ENCODE measurements at places on chromosomes 2 and 18. TPM values are rescaled to one million over a fixed set of nuclear protein-coding genes. Genes with fewer than 3 reads are reported as not detected.

GRCh38 chr18:21745231-21745630 lies 4.6 kb downstream of the MIB1 start:
- DNase-seq: no peak

GRCh38 chr2:103664690-103665089 lies 902.9 kb downstream of the TMEM182 start:
- DNase-seq: no peak

The FBXO48 gene
- 0.42 TPM for total RNA-seq

The SLC11A1 gene
- 9.4 TPM for total RNA-seq

DNA sequence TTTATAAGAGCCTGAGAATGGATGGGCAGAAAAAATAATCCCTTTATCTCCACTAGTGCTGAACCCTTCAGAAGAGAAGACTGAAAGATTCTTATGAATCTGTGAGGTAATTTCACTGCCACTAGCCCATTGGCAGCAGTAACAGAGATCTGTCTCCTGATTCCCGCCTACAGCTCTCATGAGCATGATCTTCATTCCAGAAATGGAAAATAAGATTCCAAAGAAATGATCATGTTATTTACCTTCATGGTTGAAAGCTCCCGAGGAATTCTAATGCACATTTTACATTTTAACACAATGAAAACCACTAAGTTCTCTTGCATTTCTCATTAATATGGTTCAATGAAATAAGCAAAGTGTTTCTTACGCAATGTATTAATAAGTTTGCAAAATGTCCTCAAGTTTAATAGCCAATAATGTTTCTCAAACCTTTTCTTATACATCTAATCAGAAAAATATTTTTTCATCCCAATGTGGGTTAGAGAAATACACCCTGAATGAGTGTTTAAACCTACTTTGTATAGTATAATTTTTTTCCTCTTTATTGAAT lies 905.6 kb downstream of the TMEM182 start:
- DNase-seq: no peak

DNA sequence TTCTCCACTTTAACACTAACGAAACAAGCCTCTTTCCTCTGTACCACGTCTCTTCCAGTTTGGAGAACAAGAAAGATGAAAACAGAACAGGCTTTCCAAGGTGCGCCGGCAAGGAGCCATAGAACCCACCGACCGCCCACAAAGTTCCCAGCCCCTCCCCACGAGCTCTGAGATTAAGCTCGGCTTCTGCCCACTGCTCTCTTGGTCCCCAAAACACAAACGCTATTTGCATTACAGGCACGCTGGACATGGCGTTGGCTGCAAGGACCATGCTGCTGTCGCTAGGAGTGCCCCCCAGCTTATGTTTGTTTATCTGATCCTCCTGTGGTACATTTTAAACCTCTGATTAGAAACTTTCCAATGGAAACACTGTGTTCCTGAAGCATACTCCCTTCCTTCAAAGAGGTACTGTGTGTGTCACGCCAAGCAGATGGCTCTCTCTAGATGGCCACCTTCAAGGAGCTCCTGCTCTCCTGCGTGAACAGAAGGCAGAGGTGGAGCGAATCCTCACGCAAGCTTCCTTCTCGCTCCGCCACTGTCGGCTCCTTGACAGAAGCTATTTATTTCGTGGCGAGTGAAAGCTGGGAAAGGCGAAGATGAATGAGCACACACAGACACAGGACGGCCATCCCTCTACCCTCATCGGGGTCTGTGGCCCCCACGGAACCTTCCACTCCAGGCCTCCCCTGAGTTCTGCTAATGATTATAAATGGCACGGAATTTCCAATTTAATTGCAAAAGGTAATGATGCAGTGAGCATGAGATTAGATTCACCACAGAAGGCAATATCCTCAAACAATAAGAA lies 166.2 kb downstream of the EIPR1 start:
- no peak for DNase-seq

GRCh38 chr2:179562330-179562885 lies 297.8 kb upstream of the SESTD1 start:
- DNase-seq: no peak

DNA sequence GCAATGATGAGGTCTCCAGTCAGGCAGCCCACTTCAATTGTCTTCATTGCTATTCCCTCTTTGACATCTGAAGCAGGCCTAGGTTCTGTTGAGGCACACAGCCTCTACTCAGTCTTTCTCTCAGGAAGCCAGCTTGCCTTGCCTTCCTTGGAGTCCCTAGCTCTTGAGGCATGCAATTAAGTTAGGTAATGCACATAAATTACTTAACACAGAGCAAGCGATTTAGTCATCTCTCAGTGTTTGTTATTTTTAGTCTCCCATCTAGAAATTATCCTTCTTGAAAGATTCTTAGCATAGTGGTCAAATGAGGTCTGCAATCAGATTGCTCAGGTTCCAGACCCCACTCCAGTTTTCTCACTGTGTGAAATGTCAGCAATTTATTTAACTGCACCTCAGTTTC lies 32.0 kb downstream of the SULT1C4 start:
- no peak for DNase-seq

DNA sequence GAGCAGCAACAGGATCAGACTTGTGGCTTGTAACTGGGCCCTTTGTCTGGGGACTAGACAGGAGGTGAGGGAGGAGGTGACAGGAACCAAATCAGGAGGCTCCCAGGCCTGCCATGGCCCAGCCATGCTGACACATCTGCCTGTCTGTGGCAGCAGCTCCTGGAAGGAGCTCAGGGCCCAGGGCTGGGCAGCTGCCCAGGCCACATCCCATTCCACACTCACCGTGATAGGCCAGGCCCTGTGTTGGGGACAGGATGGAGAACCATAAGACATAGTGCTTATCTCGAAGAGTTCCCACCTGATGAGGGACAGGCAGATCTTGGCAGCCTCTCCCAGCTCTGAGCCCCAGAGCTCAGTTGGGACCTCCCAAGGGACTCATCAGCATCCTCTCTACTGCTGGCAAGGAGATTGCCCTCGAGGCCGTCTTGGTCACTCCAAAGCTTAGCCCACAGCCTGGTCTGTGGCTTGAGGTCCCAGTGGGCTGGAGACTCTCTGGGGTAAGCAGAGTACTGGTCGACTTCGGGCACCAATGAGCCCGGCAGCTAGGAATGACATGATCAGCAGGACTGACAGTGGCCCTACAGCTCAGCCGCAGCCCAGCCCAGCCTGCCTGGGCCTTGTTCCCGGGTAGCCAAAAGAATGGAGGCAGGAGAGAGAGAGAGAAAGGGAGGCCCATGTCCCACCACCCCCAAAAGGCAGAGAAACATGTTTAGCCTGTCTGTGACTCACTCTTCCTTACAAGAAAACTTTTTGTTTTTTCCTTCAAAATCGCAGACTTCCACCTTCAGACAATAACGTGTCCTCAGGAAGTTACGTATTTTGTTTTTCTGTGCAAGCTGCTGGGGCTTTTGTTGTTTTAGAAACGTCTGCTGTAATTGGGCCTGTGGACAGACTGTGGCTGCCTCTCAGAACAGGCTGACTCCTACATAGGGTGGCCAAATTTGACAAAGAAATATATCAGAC lies 82.1 kb downstream of the HS1BP3 start:
- DNase-seq: peak; percentile 67

The GAD1 gene
- total RNA-seq: not detected

GRCh38 chr18:13916559-13916958 lies 1.2 kb upstream of the MC2R start:
- DNase-seq: no peak

DNA sequence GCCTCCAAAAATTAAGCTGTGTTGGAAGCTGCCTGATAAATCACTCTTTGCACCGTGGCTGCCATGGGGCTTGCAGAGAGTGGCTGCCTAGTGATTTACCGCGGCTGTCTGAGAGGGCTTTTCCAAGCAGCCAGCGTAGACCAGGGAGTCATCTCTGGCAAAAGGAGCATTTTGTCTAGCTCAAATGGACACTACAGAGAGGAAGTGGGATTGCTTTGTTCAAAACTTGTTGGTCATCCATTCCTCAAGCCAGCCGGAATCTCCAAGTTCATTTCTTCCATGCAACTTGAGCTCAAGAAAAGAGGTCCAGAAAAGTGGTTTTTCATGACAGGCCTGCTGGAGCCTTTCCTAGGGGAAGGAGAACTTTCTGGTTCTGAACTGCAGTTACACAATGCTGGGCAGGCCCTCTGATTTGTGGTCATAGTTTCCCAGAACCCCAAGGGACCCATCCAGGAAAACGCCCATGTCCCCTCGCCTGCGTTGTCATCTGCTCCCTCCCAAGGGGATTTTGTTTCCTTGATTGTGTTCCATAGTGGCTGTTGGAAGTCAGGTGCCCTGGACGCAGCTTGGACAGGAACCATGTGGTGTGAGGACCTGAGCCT lies 108.1 kb downstream of the TRIB2 start:
- DNase-seq: peak; percentile 86

The RIT2 gene
- total RNA-seq: not detected

DNA sequence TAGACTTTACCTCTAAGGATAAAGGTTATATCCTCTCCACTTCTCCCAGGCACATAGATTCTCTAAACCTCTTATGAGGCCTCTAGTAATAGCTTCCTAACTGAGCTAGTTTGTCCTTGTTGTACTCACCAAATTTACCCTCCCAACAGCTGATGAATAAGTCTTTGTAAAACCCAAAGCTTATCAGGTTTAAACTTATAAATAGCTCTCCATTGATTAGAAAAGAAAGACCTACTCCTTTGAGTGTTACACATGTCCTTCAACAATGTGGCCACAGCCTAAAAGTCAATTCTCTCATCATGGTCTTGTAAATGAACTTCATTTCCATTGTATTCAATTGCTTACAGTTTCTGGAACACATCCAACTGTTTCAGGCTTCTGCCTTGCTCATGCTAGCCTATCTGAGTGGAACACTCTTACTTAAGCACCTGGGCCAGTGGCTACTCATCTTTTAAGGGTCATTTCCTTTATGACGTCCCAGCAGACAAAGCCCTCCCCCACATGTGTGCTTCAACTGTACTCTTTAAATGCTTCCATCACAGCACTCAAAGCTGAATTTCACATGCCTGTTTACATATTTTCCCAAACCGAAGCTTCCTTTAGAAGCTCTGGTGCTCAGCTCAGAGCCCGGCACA lies 131.6 kb downstream of the CDH2 start:
- DNase-seq: no peak

DNA sequence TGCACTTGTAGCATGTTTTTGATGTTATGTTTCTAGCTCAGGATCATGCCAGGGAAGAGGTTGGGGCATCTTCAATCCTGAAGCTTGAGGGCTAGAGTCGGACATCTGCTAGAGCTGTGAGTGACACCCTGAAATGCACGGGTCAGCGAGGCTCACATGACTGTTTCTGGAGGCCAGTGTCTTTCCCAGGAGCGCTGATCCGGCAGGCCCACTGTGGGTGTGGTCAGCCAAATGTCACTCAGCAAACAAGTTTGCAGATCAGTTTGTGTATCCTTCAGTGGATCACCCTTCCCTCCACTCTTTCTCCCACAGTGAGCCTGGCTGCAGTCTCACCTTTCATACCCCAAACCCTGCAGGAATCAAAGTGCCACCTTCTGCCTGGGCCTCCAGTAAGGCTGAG lies 23.0 kb upstream of the ARHGEF4 start:
- DNase-seq: no peak

GRCh38 chr18:79911344-79912270 lies 39.8 kb downstream of the SLC66A2 start:
- peak; percentile 8 for DNase-seq

The IL1B gene
- total RNA-seq: not detected

DNA sequence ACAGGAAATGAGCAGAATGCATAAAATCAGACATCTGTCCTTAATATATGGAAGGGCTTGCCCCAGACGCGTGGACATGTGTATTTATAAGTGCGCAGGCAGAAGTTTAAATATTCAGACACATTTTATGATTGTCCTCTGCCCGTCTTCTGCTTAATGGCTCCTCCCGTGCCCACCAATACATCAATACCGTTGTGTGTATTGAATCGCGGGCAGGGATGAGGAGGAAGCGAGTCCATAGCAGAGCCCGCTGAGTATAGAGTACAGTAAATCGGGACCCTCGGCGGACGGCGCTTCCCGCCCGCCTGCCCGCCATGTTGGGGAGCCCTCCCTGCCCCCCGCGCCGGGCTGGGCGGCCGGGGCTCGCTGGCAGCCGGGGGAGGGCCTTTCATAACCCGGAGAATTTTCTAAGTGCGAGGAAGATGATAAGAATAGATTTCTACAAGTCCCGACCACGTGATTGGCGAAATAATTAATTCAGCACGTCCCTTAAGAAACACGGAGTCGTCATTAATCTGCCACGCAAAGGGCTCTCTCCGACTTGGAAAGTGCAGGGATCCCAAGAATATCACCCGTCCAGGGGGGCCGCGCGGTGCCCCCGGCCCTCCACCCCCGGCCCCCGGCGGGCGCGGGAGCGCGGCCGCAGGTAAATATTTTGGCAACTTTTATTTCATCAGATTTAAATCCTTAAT lies at the start of gene HOXD3:
Gene HOXD3 (plus strand): TSS at position 501 of the 692 bp plus-strand sequence. CDS start 11,808 bp downstream, outside the sequence.
- DNase-seq: no peak

DNA sequence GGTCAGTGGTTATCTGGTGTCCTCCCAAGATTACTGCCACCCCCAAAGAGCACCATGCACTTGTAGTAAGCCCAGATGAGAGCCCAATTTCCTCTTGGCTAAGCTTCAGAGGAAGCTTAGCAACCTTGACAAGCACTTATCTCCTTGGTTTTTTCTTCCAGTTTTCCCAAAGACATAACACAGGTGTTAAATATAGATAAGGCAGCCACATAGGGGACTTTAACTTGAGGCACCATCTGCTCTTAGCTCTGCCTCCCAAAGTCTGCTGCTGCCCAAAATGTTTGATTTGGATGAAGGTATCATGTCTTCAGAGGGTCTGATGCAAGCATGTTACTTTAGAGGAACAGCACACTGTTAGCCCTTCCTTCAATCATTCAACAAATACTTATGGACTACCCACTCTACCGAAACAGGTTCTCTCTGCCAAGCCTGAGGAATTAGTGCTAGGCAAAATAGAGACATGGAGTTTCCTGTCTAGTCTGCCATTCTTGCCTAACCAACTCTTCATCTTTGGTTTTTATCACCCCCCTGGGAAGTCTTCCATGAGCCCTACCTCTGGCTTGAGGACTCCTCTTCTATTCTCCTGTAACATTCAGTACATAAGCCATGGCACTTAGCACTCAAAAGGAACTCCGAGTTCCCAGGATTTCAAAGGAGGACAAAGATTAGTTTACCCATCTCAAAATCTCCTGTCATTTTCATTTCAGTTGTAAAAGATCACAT lies 73.7 kb downstream of the SP3 start:
- no peak for DNase-seq

DNA sequence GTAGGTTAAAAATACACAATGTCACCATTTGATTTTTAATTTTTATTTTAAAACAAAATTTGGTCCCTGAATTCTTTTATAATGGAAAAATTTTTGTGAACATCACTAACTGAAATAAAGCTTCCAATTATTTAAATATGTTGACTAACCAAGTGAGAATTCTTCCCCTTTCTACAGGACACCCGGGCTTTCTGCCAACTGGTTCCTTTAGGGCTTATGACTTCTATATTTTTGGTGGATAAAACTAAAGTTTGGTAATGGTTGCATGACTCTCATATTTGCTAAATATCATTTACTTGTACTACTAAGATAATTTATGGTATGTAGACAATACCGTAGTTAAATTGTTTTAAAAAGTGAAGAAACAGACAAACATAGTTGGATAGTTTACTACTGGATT lies 291.0 kb upstream of the DOK6 start:
- DNase-seq: no peak

DNA sequence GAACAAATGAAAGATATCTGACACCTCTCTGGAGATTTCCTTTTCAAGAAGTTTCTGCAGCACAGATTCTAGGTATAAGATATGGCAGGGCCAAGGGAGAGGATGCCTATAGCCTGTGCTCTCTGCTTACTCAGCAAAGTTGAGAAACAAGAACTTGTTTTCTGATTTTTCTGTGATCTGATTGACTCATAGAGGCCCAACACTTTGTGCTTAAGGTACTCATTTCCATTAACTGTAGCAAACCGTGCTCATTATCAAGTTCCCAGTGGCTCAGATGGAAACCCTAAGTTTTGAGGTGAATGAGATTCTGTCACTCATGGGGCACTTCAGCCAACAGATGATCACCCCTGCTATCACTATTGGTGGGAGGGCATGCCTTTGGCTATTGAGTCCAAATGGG lies 124.3 kb downstream of the SP100 start:
- DNase-seq: no peak

Measured in right cardiac atrium (tissue), 5 donors.